Activated T-cell treated with anti-CD3 and anti-CD28 coated beads for 48 hours (primary cell): ENCODE measurements at places on chromosomes 16 and 17.

DNA sequence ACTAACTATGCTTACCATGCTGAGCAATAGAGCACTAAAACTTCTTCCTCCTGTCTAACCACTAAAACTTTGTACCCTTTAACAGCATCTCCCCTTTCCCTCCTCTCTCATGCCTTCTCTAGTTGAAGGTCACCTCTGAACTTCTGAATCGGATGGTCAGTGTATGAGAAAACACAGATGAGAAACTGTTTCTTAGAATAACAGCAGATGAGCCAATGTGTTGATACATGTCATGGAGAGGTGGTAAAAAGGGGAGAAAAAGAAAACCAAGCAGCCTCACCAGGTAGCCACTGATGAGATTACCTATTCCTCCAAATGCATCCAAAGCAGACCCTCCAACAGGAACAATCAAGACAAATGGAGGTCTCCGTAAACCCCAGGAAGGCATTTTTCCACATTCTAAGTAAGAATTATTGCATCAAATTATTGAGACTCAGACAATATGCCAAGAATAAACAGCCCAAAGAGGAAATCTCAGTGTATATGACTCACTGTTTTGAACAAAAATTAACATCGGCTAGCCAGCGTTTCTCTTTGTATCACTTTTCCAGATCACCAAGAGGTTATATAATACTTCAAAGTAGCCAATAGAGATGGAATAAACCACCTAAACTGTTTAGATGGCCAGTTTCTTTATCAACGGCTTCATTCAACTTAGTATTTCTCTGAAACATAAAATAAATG is 793.3 kb upstream of the SOX9 start:
- no peak for DNase-seq

GRCh38 chr16:84746231-84746630 is 46.4 kb downstream of the USP10 start:
- no peak for DNase-seq

- no peak for DNase-seq
These were observed 380.4 kb upstream of the CCL2 start for GRCh38 chr17:33874617-33875060.

DNA sequence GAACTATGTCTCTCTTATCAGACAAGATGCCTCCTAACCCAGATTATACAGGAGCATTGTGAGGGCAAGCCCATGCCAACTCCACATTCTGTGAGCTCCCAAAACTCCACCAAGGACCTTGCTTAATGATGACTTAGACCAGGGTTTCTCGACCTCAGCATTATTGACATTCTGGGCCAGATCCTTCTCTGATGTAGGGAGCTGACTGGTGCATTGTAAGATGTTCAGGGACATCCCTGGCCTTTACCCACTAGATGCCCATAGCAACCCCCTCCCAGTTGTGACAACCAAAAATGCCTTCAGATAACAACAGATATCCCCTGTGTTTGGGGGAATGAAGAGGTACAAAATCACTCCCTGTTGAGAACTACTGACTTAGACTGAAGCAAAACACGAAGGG is 43.6 kb downstream of the HOXB1 start:
- no peak for DNase-seq

GRCh38 chr17:73324711-73325526 is 13.1 kb upstream of the CDC42EP4 start:
- DNase-seq, result no peak

- no peak for DNase-seq
These were observed 8.1 kb downstream of the COX6A2 start for GRCh38 chr16:31420037-31420436.

DNA sequence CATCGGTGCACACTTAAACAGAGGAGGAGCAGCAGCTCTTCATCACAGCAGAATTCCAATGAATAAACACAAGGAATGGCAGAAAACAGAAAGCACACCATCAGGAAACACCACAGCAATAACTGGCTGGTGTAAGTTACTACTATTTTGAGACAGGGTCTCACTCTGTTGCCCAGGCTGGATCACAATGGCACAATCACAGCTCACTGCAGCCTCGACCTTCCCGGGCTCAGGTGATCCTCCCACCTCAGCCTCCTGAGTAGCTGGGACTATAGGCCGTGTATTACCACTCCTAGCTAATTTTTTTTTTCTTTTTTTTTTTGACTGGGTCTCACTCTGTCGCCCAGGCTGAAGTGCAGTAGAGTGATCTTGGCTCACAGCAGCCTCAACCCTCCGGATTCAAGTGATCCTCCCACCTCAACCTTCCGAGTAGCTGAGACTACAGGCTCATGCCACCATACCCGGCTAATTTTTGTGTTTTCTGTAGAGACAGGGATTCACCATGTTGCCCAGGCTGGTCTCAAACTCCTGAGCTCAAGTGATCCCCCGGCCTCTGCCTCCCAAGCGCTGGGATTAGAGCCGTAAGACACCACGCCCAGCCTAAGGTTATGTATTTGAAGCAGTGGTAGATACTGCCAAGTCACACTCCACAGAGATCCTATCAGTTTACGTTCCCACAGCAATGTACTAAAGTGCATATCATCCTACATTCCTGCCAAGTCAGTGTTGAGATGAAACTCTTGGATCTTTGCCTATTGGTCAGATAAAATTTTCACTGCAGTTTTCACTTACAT is 20.7 kb downstream of the TRAP1 start:
- DNase-seq, result no peak

- no peak for DNase-seq
These were observed 4.9 kb upstream of the KREMEN2 start for GRCh38 chr16:2959206-2959605.

GRCh38 chr17:82105417-82105881 is 7.4 kb upstream of the FASN start:
- DNase-seq, result no peak

- no peak for DNase-seq
These were observed 4.4 kb downstream of the PRSS36 start for GRCh38 chr16:31145398-31145990.

DNA sequence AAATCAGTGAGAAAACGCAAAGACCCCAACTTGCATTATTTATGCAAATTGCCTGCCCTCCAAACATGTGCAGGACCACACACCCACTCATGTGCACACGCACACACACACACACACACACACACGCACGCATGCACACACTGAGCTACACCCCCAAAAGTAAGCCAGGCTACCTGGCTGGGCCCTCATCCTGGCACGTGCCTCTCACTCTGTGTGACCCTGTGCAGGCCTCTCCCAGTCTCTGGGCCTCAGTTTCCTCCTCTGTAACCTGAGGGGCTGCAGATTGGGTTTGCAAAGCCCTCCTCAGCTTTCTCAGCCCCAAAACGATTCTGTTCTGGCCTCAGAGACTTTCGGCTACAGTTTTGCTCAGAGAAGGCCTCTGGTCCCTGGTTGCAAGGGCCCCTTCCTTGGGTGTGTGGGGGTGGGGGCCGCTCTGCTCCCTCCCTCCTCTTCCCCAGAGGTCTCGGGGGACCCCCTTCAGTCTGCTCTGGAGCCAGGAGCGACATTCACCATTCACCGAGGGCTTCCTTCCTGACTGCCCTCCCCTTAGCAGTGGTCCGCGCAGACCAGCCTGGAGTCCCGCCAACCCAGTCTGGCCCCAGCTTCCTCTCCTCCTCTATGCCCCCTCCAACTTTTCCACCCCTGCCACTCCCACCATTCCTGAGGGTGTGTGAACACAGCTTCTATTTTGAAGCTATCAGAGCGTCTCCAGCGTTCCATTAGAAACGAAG is 5.4 kb upstream of the PIK3R6 start:
- no peak for DNase-seq

DNA sequence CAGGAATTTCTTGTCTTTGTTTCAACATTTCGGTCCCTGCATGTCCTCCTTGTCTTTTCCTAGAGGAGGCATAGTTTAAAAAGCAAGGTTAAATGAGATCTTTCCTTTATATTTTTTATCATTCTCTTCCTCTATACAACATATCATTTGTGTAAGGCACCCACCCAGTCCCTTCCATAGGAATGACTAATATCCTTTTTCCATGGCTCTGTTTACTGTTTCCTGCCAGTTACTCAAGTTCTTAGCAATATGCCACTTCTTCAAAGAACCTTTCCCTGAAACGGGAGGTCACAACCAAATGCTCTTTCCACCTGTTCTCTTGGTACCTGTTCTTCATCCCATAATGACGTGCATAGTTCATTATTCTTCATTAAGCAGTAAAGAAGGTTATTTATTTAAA is 1237.1 kb upstream of the GOT2 start:
- no peak for DNase-seq

GRCh38 chr16:84754956-84755672 is 55.3 kb downstream of the USP10 start:
- no peak for DNase-seq

DNA sequence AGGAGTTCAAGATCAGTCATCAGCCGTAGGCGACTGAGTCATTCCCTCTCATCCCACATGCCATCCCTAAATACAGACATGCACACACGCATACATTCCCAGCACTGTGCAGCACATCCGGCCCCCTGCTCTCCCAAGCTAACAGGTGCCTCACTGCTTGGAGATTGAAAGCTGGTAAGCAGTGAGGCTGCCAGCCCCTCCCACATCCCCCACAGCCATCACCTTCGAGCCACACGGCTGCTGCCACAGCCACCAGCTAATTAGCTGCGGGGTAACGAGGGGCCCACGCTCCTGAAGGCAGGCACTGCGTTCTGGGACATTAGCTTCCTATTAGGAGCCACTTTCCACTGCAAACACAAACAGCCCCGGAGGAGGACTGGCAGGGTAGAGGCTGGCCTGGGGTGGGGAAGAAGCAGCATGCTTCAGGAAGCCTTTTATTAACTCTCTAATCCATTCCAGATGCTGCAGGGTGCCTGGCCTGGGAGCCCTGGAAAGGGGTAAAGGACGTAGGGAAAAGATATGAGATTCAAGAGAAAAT is 179.6 kb downstream of the CCT6B start:
- no peak for DNase-seq

- DNase-seq, result peak; percentile 48
These were observed 60.9 kb upstream of the TNRC6A start for GRCh38 chr16:24668481-24669061.

DNA sequence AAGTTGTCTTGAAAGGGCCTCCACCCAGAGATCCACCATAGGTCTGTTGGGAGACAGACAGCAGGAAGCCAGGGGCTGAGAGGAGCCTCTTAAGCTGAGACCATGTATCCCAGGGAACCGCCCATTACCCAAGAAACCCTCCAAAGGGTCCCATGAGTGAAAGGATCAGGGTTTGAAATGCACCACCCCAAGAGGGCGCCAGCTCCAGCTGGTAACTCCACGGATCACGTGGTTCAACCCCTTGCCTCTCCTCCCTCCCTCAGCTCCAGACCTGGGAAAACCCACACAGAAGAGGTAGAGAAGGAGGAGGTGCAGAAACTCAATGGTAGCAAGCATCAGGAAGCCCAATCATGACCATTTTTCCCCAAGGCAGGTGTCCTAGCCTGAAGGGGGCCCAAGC is 148.7 kb downstream of the AIPL1 start:
- DNase-seq, result no peak

GRCh38 chr17:65742403-65743307 is 181.2 kb upstream of the AXIN2 start:
- no peak for DNase-seq

DNA sequence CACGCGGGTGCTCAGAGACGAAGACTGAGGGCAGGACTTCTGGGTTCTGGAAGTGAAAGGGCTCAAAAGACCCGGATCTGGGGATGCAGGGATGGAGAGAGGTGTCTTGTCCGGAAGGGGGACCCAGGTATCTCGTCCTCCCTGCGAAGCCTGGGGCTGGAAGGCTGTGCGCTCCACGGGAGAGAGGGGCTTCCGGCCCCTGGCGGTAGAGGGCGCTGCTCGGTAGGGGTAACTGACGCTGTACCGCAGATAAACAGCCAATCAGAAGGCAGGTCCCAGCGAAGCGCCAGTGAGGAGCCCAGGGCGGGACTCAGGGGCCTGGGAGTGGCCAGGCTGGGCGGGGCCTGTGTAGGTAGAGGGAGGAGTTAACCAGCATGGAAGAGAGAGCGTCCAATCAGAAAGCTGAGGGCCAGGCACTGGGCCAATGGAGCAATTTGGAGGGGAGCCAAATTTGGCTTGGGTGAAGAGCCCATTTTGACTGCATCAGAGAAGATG is 804 bp downstream of the TGFB1I1 start:
- peak; percentile 48 for DNase-seq

GRCh38 chr17:80471922-80472321 is 4.5 kb downstream of the NPTX1 start:
- no peak for DNase-seq

DNA sequence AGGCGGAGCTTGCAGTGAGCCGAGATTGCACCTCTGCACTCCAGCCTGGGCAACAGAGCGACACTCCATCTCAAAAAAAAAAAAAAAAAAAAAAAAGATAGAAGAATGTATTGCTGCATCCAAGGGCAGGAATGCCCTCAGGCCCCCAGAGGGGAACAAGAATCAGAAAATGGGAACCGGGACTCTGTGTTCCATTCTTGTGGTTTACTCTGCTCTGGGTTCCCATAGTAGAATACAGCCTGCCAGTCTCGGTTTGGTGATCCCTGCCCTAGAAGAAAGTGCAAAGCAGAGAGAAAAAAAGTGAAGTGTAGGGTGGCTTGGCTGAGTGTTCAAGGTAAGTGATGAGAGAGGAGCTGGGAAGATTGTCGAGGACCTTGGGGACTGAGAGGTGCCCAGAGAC is 27.4 kb upstream of the KDM6B start:
- DNase-seq, result no peak

DNA sequence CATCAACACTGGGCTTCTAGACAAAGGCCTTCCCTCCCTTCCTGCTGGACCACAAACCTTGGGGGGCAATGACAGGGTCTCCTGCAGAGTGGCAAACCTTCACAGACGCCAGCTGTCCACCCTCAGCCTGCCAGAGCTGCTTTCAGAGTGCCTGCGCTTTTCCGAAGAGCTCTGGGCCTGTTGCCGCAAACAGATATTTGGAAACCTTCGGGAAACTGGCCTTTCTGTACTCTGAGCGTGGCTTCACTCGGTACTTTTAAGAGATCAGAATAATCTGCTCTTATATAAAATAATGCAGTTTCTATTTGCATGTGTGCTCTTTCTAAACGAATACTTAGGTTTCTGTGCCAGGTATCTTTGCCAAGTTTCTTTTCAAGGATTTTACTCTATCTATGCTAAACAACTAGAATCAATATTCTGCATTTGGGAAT is 152.1 kb upstream of the CHMP6 start:
- no peak for DNase-seq

- DNase-seq, result no peak
These were observed 6.2 kb downstream of the IL32 start for GRCh38 chr16:3071655-3072054.

DNA sequence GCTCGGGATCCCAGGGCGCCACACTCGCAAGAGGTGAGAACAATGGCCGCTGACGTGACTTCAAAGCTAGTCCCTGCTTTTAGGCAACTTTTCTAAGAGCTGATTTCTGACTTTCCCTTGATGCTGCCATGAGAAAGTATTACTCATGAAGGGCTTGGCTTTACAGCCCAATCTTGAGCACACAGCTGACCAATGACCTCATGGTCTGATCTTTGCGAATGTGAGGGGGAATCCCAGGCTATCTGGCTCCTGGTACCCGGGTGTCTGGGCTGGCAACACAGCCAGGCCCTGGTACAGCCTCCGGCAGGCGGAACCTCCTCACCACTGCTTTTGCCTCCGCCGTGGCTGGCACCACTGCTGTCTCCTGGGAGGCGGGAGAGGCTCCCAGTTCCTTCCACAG is 17.5 kb downstream of the NDUFAF8 start:
- DNase-seq, result no peak

- no peak for DNase-seq
These were observed 104.7 kb upstream of the CHMP6 start for GRCh38 chr17:80886641-80887573.
